Activated T-cell treated with anti-CD3 and anti-CD28 coated beads for 48 hours (primary cell): ENCODE measurements at places on chromosomes 13 and 19.
A peak's percentile ranks its signal among the peaks of the same experiment; 100 is the strongest.

DNA sequence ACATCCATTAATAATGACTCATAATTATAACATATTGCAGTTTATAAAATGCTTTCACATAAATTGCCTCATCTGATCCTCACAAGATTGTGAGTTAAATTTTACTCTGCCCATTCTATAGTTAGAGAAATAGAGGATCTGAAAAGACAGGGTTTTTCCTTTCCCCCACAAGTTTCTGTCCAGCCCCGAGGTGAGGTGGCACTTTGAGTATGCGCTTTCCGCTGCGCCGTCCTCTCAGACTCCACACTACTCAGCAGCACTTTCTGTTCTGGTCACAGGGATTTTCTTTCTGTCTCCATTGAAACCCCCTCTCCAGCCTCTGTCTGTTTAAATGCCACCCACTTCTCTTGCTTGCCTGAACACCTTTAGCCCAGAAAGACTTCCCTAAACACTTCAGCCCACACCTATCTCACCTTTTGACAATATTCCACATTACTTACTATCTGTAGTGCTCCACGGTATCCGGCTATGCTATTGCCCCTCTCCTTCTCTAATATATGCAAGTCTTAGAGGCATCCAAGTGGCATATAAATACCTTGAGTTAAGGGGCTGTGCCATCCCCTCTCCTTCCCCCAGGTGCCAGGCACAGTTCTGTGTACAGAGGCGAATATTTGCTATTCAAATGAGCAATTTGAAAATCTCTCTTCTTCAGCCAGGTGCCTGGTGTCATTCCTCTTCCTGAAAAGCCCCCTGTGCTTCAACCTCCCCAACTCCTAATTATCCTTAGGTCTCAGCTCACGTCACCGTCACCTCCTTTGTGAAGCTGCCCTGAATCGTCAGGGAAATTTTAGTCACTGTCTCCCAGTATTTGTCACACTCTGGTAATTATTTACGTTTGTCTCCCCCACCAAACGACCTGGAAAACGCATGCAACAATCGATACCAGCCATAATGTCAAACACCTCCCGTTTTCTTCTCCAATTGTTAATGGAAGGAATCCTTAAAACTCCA lies 268.7 kb downstream of the NHLRC3 start:
- peak; percentile 8 for DNase-seq

- no peak for DNase-seq
Measured at GRCh38 chr19:54551950-54552912, 21.4 kb upstream of the LILRA2 start.

DNA sequence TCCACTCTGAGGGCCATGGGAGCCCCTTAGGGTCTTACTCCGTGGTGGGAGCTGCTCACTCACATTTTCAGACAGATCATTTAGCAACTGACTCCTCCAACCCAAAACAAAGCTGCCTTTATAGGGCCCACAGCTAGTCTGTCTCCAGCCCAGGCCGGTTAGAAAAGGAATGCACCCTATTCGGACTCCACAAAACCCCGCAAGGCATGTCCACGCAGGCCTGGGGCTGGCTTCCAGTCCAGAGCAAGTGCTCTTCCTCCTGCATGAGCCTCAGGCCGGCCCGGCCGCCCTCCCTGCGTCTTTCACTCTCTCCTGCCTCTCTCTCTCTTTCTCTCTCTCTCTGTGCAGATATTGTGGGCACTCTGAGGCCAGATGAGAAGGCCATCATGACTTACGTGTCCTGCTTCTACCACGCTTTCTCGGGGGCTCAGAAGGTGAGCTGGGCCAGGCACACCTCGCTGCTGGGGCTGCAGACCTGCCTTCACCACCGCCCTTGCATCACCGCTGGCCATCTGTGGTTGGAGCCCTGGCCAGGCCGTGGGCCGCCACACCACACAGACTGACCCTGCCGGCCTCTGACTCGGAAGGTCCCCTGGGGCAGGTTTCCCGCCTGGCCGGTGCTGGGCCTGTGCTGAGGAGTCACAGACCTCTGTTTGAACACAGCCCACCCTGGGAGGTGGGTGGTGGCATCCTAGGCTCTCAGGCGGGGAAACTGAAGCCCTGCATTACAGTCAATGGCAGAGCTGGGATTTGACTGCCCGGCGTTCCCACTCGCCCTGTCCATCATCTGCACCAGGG lies 33.1 kb downstream of the CAPN12 start:
- no peak for DNase-seq

- DNase-seq, result no peak
Measured at GRCh38 chr19:30871979-30872378, 477.3 kb downstream of the TSHZ3 start.

DNA sequence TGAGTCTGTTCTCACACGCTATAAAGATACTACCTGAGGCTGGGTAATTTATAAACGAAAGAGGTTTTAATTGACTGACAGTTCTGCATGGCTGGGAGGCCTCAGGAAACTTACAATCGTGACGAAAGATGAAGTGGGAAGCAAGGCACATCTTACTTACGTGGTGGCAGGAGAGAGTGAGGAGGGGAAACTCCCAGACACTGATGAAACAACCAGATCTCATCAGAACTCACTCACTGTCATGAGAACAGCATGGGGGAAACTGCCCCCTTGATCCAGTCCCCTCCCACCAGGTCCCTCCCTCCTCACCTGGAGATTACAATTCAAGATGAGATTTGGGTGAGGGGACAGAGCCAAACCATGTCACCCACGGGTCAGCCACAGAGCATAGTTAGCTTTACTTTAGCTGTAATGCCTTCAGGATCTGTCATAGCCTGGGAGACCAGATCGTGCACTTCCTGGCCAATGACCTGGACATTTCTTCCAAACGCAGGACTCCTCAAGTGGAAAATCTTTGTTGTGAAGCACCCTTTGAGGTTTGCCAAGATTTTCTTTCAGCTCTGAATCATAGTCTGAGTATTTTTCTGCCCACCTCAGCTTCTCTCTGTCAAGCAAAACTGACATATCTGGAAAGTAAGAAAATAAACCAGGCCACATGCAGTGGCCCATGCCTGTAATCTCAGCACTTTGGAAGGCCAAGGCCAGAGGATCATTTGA lies 25.2 kb upstream of the HIF3A start:
- peak; percentile 15 for DNase-seq

GRCh38 chr19:32308431-32309077 lies 36.9 kb upstream of the ZNF507 start:
- no peak for DNase-seq

DNA sequence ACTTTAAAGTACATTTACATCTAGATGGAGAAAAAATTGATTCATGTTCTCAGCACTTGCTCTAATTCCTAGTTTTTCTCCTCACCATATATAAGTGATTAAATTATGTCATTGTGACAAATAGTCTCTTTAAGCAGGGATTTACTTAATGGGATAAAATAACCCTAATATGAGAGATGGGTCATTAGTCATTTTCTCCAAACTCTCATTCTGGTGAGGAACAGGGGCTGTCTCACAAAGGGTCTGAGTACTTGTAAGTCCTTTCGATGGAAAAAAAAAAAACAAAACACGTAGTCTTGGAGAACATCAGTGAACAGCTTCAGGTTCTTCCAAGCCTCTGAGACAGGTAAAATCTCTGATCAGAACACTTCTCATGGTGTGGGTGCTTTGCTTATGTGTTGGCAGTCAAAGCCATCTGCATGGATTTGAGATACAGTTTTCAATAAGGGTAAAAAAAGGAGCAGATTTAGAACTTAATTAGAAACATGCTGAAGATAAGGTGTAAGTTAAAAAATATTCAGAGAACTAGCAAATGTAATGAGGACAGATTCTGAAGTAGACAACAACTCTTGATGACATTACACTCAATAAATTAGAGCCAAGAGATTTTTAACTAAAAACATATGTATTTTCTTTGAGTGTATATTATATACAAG lies 1668.9 kb upstream of the MIR17HG start:
- DNase-seq, result no peak

GRCh38 chr19:1467490-1468273 lies 11.3 kb downstream of the C19orf25 start:
- no peak for DNase-seq

GRCh38 chr13:28094306-28094705 lies 6.1 kb downstream of the FLT3 start:
- DNase-seq, result no peak

DNA sequence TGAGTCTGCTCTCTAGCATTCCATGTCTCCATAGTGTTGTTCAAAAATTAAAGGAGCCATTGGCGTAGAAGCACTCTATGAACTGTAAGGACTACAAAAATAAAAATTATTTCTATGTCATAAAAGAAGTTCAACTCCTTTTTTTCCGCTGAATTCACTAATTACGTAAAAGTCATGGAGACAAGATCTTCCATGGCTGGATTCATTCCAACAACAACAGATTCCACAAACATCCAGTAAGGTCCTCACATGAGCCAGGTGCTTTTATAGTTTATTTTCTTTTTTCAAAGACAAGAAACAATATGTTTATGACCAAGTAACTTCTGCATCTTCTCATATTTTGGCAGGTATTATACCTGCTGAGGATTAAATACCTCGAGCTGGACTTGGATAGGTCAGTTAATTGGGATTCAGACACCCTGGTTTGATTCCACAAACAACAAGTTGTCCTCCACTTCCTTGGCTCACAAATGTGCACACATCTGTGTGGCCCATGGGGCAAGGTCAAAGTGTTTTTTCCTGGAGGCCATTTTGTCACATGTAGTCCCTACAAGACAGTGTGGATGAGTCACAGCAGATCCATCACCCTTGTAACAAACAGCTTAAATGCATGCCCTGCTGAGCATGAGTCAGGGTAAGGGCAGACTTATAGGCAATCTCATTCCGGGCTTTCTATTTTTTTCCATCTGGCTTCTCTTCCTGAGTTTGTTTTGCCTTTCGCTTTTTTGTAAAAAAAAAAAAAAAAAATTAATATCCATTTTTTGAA lies 475.6 kb downstream of the COG6 start:
- no peak for DNase-seq

- DNase-seq, result no peak
Measured at GRCh38 chr19:16795731-16796130, 33.5 kb upstream of the SIN3B start.

GRCh38 chr13:48646791-48647190 lies 6.9 kb upstream of the CYSLTR2 start:
- no peak for DNase-seq

- DNase-seq, result no peak
Measured at GRCh38 chr13:110306960-110307766, at the start of the genes COL4A1 and COL4A2. COL4A1 (minus strand) TSS chr13:110307157; CDS start chr13:110307027, 130 bp downstream. COL4A2 (plus strand) TSS chr13:110307284; CDS start chr13:110307904, 620 bp downstream.

GRCh38 chr13:100541897-100542825 lies 46.4 kb downstream of the GGACT start:
- no peak for DNase-seq

DNA sequence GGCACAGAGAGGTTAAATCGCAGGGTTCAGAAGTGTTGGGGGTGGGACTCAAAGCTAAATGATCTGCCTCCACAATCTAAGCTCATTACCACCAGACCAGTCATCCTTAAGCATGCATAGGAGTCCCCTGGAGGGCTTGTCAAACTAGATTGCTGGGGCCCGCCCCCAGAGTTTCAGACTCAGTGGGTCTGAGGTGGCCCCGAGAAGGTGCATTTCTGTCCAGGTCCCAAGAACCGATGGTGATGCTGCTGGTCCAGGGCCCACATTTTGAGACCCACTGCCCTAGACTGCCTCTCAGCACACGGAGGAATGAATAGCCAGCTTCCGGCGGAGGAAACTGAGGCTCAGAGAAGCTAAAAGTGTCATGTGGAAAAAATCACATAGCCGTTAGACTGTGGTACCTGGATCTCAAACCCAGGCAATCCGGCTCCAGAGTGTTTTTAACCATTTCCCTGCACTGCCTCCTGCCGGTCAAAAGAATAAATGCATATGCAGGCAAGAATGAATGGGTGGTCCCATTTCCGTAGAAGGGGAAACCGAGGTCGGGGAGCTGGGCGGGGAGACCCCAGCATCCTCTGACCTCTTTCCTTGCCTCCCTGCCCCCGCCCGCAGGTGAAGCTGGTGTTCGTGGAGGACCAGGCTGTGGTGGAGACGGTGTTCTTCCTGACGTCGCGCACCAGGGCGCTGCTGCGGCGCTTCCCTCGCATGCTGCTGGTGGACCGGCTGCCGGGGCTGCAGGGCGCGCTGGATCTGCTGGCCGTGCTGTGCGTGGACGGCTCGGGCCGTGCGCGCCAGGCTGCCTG lies 23.8 kb downstream of the ZSWIM9 start:
- no peak for DNase-seq
